Hematopoietic multipotent progenitor cell (in vitro differentiated cells): ENCODE measurements at places on chromosomes 4 and X.
A peak's percentile ranks its signal among the peaks of the same experiment; 100 is the strongest.

GRCh38 chr4:119299260-119299671 lies 22.7 kb downstream of the FABP2 start:
- no peak for DNase-seq

DNA sequence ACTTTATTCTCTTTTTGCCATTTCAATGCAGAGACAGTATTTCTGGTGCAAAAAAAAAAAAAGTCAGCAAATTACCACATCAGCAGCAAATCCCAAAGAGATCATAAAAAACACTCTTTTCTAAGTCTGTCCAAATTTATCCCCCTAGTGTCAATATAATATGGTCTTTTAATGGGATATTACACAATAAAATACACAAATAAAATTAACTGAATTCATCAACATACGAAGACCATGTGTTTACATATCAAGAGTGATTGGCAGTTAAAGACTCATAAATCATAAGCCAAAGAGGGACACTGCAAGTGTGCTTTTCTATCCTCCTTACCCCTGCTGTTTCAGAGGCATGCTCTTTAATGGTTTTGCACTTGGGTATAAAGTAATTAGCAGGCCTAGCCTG lies 340.2 kb upstream of the DKK2 start:
- DNase-seq = no peak

- DNase-seq = no peak
Observed at GRCh38 chr4:97404876-97405523, 738.3 kb downstream of the STPG2 start.

DNA sequence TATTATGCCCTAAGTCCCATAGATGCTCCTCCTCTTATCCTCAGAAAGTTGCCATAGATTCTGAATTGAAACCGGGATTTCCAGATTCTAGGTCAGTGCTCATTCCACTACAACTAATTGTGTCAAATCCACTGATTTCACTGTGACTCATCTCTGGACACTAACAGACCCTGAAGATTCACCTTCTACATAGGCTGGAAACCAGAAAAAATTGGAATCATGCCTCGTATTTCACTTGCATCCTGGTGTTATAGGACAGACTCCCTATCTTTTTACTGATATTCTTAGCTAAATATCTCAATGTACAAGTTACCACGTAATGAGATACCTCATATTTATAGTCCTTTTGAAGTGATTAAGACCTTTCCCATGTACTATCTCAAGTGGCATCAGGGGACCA lies 36.7 kb downstream of the CLNK start:
- DNase-seq = no peak

GRCh38 chrX:10014462-10015354 lies 47.5 kb downstream of the CLDN34 start:
- DNase-seq = peak; percentile 77

- DNase-seq = peak; percentile 53
Observed at GRCh38 chrX:103687696-103688201, 1.2 kb upstream of the MORF4L2 start.

DNA sequence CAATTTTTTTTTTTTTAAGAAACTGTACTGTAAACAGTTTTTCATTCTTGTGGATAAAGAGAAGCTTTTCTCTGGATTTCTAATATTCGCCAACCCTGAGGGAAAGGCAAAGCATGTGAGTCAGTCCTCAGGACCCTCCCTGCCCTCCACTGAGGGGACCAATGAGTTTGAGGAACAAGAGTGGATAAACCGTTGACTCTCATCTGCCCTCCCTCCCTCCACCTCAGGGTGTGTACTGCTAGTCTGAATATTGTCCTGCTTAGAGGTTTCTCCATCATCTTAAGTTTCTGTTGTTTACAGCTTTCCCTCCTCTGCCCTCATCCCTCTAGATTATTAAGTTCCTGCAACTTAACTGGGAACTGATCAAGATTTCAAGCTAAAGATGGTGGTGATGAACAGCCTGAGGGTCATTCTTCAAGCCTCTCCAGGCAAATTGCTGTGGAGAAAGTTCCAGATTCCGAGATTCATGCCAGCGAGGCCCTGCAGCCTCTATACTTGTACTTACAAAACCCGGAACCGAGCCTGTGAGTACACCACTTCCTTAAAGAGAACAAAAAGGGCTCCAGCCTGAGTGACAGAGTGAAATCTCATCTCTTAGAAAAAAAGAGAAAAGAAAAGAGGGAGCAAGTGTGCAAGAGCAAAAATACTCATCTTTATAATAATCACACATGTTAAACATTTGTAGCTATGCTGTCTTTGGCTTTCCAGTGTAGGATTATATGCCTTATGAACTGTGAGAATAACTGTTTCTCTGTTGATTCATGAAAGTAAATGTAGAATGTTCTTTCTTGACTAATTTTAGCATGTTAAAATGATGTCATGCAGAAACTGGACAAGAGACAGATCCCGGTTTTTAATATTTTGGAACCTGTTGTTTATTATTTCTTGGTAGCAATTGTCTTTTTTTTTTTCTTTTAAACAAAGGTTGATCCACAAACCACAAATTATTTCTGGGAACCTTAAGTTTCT lies 11.9 kb downstream of the CA5B start:
- peak; percentile 57 for DNase-seq

GRCh38 chr4:164221631-164222030 lies 532.3 kb upstream of the SMIM31 start:
- DNase-seq = no peak

DNA sequence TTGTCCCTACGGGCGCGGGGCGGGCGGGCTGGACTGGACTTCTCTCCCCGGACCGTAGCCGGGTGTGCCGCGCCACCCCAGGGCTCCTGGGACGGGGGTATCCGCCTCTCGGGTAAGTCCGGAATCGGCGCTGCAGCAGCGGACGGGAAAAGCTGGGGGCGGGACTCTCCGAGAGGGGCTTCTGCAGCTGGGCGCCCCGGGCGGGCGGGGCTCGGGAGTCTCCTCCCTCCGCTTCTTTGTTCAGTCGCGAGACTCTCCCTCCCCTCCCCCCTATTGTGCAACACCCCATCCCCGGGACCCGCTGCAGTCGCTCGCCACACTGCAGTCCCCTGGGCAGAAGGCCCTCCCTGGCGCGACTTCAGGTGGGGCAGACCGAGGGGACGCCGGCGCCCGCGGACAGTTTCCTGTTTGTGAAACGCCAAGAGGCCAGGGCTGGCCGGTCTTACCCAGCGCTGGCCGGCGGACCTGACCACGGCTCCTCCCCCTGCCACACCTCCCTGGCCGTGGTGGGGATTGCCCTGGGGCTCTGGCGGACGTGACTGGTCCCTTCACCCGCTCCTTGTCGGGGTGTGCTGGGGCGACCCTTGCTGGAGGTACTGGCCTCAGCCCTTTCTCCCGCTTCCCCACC lies 966 bp downstream of the CCNG2 start:
- peak; percentile 19 for DNase-seq

DNA sequence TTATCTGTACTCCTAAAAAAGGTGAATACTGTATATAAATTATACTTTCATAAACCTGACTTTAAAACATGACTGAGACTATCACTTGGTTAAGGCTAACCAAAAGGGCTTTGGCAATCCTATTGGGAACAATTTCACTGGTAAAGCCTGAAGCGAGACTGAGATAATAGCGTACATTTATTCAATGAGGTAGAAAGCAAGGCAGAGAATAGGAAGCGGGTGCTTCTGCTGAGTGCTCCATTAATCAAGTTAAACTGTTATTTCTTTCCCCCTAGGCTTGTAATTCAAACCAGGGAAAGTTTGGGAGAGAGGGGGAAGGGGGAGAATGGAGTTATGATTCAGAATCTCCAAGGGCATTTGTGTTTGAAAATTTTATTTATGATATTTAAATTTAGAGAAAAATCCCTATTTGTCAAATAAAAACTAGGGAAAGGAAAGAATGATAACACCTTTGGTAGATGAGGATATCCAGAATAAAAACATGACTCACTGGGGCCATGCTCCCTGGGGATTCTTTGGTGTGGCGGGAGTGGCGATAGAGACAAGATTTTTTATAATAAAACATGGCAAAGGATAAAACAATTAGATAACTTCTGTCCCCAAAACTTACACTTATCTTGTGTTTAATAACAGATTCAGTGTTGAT lies 34.6 kb upstream of the SORBS2 start:
- DNase-seq = no peak

- DNase-seq = peak; percentile 38
Observed at GRCh38 chrX:39936886-39937770, 160.6 kb downstream of the BCOR start.

DNA sequence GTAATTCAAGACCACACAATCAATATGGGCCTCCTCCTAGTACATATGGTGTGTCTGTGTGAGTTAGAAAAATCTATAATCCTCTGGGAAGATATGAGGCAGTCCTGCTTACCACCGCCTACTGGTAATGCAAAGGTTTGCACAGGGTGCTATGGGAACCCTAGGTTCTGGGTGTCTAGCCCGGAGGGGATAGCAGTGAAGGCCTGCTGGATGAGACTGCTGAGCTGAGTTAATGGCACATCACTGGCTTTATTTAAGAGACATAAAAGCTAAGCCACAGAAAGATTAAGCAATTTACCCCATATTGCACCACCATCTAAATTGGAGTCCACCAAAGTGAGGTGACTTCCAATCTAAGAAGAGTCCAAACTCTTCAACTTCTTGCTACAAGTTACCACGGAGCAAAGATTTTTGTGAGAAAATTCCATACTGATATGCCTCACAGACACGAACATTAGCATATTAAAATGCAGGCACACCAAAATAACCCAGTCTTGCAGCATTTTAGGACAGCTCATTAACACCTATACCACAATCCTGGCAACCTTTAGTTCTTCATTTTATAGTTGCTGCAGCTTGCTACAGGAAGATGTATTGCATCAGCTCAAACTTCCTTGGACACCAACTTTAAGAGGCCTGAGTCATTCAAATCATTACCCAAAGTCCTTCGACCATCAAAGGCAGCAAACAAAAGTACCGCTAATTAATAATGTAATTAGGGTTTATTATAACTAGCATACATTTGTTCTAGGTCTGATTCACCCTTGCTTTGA lies 13.7 kb downstream of the DGKK start:
- no peak for DNase-seq
